ENCODE measurements at places on chromosomes 4 and X.

DNA sequence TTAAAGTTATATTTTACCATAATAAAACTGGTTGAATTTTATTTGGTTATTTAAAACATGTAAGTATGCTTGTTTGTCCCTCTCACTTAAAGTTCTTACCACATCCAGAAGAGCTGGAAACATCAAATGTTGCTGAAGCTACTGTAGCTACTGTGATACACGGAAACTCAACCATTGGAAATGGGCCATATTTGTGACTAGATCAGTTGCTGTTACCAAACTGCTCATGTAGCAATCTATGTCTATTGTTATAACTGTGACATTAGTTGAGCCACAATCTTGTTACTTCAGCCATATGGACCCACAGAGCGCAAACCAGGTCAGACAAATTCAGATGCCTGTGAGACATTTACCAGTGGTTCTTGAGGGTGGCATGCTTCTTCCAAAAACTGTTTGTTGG is 41.6 kb downstream of the NDNF start:
- DNase-seq: peak; percentile 57

GRCh38 chrX:2627272-2627867 is 63.7 kb upstream of the CD99 start:
- DNase-seq: no peak

- no peak for DNase-seq
These were observed 451.5 kb downstream of the PCDH11X start for GRCh38 chrX:92230628-92231027.

GRCh38 chrX:12820737-12821136 is 29.5 kb downstream of the PRPS2 start:
- DNase-seq: no peak

DNA sequence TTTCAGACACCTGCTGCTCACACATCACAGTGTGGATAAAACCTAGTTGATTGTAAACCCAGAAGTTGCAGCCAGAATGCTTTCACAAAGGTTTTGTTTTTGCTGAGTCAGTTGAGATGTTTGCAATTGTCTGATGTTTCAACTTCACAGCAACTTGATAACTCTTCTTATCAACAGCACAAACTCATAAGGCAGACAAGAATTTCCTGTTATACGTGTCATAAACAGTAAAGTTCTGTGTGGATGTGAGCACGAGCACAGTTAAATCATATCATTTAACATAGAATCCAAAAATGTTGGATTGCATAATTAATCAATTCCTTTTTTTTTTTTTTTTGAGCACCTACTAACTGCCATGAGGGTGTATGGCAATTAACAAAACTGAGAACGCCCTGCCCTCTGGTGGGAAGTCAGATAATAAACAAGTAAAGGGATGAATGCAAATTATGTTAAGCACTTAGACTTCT is 512.2 kb downstream of the PDHA2 start:
- DNase-seq: peak; percentile 0

GRCh38 chr4:162274354-162274753 is 110.6 kb upstream of the FSTL5 start:
- DNase-seq: no peak

GRCh38 chr4:1113311-1114009 is at the start of gene RNF212:
RNF212 (minus strand) TSS chr4:1113564; CDS start chr4:1113464, 100 bp downstream.
- no peak for DNase-seq

Data from HL-60 (cell line).